ENCODE measurements at places on chromosomes 1 and 21.

DNA sequence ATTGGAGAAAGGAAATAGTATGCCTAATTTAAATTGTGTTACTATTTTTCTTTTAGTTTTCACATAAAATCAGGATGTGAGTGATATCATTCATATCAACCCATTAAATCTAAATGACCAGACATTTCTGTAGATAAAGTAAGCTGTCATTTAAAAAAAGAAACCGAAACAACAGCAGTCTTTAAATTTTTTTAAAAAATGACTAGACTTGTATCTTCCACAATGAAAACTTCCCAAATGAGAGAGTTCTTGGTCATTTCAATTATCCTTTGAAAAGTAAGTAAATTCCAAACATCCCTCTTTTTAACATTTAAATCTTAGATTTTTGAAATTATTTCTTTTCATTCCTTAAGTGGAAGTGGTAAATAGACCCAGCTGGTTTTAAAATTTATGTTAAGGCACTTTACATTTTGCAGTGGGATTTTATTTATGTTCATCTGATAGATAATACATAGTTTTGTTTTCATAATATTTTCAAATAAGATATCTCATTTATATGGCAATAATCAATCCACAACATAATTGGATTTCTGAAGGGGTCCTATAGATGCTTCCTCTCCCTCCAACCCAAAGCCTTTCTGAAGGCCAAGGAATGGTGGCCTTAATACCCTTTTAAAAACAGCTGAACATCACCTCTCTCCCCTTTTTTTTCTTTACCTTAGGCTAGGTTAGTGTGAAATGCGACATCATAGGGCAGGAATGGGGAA is 3.1 kb downstream of the FOXD3 start:
- no peak for DNase-seq

DNA sequence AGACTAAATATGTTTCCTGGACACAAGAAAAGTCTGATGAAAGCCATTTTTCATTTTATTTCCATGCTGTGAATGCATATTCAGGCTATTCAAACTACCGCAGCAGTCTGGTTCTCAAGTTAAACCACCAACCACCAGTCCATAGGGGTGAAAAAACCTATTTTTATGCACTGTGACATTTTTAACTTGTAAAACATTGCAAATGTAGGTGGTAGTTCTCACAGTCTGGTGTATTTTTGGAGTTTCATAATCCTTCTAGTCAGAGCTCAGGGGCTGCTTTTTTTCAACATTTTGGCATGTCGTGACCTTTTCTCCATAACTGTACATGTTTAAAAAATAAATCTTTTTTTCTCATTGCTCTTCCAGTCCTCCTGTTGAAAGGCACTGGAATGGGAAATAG is 907.6 kb upstream of the ADGRL2 start:
- DNase-seq, result peak; percentile 25

DNA sequence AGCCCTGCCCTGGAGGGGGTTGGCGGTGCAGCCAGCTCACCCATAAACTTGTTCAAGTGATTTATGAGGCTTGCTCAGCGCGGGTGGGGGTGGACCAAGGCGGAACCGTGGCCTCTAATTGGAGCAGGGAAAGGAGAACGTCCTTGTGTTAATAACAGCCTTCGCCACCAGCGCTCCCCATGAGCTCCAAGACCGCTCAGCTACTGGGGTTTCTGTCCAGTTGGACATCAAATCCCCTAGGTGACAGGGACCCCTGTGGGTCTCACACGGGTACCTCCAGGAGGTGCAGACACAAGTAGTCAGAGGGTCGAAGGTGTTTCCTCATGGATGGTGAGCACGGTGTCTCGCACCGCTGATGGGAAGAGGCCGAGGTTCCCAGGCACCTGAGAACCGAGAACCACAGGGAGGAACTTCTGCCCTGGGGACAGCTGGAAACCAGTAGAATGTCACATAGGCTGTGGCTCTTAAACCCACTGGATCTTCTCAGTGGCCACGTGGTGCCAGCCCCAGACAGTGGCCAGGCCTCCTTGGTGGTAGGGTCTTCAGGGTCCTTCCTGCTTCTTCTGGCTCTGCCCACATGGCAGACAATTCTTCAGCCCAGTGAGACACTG is 3.7 kb upstream of the ACTRT2 start:
- no peak for DNase-seq

DNA sequence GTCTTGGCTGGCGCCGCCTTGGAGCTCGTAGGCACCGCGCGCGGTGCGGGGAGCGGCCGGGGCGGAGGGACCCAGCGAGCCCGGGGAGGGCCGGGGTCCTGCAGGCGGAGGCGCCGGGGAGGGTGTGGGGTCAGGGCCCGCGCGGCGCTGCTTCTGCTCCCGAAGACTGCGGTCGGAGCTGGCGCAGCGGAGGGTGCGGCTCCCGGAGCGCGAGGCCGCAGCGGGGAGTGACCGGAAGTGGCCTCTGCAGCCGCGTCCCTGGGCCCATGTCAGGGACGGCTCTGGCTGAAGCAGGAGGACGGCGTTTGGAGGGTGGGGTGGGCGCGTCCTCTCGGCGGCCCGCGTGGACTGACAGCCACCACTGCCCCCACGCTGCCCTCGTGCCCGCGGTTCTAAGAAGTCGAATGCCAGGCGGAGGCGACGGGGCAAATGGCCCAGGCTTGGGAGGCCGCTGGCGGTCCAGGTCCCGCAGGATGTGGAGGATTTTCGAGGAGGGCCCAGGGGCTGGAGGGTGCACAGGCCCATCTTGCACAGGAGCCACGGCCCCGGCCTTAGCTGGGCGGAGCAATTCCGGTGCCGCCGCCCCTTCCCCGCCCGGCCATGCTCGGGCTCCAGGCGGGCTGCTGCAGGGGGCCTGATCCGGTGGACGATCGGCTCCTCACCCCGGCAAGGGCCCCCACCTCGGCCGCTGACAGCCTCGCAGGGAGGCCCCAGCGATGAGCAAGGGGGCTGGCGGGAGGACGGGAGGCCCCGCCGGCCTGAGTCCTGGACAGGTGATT is 7.7 kb upstream of the ZNF669 start:
- DNase-seq, result peak; percentile 31

DNA sequence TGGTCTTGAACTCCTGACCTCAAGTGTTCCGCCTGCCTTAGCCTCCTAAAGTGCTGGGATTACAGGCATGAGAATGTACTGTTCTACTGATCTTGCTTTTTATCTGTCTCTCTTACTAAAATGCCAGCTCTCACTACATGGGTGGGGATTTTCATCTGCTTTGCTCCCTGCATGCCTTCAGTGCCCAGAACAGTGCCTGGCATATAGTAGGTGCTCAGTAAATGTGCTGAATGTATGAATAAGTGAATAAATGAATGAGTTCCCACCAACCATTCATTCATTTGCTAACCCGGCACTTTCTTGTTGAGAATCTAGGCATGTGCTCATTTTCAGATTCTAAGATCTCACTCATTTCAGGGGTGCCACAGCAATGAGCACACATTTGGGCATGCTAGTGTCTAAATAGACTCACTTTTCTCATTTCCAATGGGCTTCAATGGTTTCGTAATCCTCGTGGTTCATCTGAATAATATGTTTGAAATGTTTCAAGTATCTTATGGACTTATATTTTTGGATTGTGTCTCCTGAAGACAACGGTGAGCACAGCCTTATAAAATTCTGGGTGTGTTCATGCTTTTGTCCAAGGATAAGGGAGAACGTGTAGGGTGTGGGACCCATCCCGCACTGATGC is 7.6 kb downstream of the DHRS3 start:
- no peak for DNase-seq

DNA sequence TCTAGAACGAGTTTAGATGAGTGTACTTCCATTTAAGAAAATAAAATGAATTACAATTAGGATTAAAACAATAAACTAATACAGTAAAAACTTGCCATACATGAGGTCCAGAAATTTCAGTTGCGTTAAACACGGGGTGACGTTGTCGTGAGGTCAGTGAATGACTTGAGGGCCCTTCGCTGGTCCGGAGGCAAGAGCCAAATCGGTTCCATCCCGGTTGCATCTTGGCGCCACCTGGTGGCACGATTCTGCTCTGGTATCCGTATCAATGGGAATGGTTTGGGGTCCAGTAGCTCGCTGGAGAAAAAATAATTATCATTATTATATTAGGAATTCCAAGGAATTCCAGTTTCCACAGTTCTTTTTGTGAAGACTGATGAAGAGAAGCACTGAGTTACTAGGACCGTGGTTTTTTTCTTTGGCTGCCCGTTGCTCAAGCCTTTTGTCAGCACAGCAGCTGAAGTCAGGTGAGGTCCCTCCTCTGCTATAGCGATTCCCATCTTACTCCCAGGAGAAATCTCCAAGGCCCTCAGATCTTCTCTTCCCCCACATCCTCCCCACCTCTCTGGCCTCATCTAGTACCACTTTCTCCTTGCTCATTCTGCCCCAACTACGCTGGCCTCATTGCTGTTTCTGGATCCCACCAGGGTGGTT is 161.4 kb downstream of the SLC35F3 start:
- peak; percentile 82 for DNase-seq

- DNase-seq, result no peak
These were observed 11.3 kb downstream of the SLC25A24 start for GRCh38 chr1:108188801-108189200.

GRCh38 chr1:221806236-221806635 is 64.3 kb upstream of the DUSP10 start:
- DNase-seq, result no peak

DNA sequence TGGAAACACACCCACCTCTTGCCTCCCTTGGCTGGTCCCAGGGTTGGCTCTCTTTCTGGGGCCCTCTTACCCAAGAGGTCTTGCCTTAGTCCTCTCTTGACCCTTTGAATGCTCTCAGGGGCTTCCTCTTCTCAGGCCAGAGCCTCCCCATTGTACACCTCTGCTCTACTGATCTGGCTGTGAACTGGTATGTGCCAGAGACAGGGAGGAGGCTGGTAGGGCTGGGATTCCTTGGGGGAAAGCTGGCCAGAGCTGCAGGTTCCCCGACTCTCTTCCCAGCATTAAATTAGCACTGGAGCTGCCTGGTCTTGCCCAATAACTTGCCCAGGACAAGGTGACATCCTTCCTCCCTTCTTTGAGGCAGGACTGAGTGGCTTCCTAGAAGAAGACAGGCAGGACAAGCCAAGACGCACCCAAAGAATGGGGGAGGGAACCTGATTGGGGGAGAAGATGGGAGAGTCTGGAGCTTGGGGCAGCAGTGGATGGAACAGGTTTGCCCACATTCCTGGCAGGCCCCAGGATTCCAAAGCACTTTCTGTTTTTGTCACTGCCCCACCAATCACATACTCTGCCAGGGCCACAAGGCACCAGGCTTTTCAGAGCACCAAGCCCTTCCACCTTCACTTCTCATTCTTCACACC is 37.2 kb upstream of the CITED4 start:
- DNase-seq, result no peak

DNA sequence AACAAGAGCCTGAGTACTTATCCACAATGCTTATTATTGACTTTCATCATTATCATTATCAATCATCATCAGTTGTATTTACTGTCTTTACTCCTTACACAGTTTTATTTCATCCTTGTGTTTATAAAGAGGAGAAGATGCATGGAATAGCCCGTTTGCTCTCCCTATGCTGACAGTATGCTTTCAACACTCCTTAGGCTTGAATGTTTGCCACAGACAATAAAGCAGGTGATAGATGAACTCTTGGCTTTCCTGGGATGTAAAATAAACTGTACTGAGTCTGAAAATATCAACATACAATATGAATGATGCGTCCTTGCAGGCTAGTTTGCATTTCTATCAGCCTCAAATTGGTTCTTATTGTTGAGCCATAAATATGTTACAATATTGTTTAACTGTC is 891.8 kb upstream of the NCAM2 start:
- DNase-seq, result no peak

- DNase-seq, result no peak
These were observed 34.5 kb downstream of the BTG3 start for GRCh38 chr21:17578162-17578561.

DNA sequence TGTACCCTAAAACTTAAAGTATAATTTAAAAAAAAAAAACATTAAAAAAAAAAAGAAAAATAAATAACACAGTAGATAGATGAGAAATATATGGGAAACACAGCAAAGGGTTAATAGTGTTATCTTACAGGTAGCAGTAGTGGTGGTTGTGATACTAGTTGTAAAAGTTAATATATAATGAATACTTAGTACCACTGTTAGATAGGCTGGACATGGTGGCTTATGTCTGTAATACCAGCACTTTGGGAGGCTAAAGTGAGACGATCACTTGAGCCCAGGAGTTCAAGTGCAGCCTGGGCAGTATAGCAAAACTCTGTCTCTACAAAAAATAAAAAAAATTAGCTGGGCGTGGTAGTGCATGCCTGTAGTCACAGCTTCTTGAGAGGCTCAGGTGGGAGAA is 32.6 kb upstream of the CD46 start:
- DNase-seq, result no peak

DNA sequence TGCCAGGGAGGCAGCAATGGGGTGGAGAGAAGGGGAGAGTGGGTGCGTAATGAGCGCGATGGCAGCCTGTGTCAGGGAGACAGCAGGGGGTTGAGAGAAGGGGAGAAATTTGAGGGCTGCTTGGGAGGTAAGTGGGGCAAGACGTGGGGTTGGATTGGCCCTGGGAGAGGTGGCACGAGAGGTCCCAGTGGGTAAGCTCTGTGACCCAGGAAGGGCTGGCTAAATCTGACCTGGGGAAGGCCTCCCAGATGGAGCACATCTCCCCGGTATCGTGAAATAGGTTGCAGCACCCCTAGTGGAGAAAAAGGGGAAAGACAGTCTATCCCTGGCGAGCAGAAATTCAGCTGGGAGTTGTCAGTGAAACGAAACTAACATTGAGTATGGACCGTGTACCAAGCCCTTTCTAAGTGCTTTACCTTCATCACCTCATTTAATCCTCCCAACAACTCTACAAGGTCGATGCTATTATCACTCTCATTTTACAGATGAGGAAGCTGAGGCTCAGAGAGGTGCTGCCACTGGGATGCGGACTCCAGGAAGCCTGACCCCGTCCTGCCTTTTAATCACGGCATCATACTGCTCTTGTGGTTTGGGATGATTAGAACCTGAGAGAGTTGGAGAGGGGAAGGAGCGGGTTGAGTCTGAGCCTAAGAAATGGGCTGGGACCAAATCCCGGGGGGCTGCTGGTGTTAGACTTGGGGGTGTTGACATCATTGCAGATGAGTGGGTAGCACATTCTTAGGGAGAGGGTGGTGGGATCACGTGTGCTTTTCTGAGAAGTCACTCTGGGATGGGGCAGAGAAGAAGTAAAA is 56.6 kb upstream of the RPL11 start:
- peak; percentile 75 for DNase-seq

GRCh38 chr1:33130297-33130696 is 49.3 kb downstream of the AZIN2 start:
- DNase-seq, result no peak

DNA sequence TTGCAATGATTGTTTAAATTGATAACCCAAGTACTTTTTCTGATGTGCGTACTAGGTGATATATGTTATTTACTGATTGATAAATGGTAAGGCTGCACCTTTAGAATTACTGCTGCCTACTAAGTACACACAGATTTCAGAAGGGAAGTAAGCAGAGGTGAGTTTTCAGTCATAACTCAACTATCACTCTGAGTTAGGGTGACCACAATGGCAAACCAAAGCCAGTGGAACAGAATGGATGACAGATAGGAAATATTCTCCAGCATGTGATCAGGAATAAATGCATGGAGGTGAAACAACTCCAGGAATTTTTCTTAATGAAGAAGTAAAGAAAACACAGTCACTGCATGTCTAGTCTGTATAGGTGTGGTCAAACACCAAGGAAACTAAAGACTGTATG is 7.5 kb upstream of the KCNJ15 start:
- no peak for DNase-seq

- DNase-seq, result no peak
These were observed 3.0 kb upstream of the PEX10 start for GRCh38 chr1:2415337-2415736.

Data from hematopoietic multipotent progenitor cell treated with erythropoietin and hydrocortisone succinate and interleukin-3 and kit ligand, for 4 days (in vitro differentiated cells).